ENCODE measurements at places on chromosomes 16 and 17. TPM values are rescaled to one million over a fixed set of nuclear protein-coding genes. Genes with fewer than 3 reads are reported as not detected.

KRT9 gene
- not detected for total RNA-seq

PIGQ gene
- total RNA-seq, result 68.9 TPM

CLEC3A gene
- total RNA-seq, result not detected

RAMP2 gene
- 127 TPM for total RNA-seq

ALOX15B gene
- 53.5 TPM for total RNA-seq

ZNF768 gene
- total RNA-seq, result 24.9 TPM

FBXL16 gene
- 11.0 TPM for total RNA-seq

CES1 gene
- total RNA-seq, result 323 TPM

DNA sequence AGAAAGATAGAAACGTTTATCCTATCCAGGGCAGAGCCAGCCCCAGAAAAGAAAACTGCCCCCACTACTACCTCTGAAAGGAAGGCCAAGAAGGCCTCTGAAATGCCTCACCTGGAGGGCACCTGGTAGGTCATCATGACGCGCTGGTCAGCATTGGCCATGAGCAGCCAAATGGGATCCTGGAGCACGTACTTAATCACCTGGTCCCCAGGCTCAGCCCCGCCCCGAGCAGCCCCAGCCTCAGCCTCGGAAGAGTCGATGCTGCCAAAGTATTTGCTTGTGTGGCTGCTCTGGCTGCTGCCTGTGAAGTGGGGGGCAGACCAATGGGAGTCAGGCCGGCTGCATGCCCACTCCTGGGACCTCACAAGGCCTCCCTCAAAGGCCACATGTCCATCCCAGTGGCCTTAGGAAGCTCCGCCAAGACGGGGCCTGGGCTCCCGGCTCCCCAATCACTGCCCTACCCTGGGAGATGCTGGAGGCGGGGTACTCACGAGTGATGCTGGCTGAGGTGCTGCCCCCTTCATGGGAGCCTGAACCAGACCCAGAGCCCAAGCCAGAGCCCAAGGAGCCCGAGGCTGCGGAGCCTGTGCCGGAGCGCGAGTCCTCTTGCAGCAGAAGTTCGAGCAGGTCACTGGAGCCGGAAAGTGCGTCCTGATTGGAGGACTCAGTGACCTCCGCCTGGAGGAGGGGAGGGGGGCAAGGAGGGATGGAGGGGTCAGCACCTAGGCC lies 9.9 kb downstream of the PER1 start:
- DNase-seq, result peak; percentile 46

DNA sequence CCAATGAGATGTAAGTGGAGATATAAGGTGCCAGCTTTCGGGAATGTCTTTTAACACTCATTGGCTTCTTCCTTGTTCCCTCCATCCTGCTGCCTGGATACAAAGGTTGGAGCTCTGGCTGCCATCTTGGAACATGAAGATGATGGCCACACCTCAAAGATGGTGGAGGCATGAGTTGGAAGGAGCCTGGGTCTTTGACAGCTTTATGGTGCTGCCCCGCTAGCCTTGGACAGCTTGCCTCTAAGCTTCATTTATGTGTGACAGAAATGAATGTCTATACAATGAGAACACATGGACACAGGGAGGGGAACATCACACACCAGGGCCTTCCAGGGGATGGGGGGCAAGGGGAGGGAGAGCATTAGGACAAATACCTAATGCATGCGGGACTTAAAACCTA lies 13.6 kb downstream of the GP2 start:
- no peak for DNase-seq

DNA sequence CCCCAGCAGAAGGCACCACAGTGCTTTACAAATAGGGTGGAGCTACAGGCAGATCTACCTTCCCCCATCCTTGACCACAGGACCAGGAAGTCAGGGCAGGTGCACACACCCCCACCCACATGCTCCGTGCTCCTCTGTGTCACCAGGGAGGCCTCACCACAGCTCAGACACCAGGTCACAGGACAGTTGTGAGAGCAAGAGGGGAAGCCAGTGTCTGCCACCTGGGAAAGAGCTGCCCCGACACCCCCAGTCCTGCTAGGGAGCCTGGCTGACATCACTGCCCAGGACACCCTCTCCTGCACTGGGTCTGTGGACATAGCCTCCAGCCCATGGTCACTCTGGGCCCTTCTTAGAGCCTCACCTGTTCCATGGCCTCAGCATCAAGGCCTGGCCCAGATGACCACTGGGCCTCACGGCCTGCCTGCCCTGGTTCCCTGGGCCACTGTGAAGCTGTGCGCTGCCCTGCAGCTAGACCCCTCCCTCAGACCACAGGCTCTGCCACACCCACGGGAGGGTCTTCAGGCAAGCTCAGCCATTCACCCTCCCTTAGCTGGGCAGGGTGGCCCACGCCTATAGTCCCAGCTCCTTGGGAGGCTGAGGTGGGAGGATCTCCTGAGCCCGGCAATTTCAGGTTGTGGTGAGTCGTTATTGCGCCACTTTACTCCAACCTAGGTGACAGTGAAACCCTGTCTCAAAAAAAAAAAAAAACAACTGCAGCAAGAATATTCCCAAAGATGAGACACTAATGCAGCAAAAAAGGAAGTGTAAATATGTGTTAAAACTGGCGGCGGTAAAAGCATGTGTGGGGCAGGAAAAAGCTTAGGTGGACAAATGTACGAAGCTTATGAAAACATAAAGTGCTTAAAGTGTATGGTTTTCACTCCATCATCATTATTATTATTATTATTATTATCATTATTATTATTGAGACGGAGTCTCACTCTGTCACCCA lies 14.2 kb downstream of the POLR3K start:
- DNase-seq, result peak; percentile 62

DNA sequence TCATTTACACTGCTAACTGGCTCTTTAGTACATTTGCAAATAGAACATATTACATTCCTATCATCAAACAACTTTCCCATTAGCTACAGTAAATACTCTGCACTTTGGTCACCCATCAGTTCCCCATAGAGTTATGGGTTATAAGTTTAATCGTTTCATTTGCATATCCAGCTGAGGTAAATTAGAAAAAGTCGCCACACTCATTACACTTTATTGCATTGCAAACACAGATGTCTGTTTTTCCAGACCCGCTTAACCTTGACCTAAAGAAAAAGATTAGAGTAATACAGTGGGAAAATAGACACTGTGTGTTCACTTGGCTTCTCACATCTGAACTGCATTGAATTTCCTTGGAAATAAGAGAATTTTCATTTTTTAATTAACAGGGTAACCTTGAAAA lies 213.1 kb upstream of the PSMD7 start:
- no peak for DNase-seq

GRCh38 chr17:2911755-2912111 lies 115.5 kb downstream of the RAP1GAP2 start:
- DNase-seq, result no peak

DNA sequence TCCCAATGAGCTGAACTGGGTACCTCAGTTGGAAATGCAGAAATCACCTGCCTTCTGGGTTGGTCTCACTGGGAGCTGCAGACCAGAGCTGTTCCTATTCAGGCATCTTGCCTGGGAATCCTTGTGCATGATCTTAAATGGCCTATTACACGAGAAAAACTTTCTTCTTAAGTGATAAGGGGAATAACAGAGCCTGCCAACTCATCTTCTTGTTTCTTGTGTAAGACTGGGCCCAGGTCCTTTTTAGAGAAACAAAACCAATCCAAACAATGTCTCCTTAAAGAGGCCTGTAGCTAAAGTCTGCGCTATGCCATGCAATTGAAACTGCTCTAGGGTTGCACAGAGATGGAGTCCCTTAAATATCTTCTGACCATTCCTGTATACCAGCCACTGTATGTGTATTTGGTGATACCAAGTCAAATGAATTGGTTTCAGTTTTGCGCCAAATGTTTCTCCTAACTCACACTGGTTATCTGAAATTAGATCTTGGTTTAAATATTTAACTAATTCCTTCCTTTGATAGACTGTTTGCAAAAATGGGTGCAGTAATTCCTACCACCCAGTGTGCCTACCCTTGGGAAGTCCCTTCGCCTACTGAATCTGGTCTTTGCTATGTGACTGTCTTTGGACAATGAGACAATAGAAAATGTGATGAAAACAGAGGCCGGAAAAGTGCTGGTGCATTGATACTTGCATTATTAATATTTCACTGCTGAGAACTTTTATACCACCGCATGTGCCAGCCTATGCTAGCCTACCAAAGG lies 6.5 kb upstream of the CCL23 start:
- DNase-seq, result no peak

DNA sequence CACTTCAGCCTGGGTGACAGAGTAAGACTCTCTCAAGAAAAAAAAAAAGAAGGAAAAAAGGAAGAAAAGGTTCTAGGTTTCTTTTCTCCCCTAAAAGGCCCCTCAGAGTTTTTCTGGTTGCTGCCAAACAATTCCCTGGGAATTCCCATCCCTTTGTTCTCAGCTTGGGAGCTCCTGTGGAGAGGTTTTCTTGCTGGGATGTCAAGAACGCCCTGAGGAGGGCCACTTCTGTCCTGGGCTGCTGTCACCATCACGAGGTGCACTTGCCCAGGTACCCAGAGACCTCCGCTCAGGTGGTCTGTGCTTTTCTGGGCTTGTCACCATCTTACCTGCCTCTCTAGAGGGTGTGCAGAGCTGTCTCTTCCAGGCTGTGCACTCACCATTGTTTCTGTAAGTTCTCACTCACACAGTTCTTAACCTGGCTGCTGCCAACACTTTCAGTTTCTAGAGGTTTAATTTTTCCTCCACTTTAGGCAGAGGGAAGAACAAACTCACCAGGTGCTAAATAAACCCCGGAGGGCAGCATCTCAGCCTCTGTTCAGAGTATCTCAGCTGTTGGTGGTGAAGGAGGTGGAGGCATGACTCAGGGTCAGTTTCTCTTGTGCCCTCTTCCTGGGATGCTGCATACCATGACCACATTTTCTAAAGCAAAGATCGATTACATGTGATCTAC lies 2.4 kb upstream of the COX6A2 start:
- no peak for DNase-seq

- DNase-seq, result peak; percentile 90
Observed at GRCh38 chr17:56908001-56908542, 5.8 kb downstream of the TRIM25 start.

DNA sequence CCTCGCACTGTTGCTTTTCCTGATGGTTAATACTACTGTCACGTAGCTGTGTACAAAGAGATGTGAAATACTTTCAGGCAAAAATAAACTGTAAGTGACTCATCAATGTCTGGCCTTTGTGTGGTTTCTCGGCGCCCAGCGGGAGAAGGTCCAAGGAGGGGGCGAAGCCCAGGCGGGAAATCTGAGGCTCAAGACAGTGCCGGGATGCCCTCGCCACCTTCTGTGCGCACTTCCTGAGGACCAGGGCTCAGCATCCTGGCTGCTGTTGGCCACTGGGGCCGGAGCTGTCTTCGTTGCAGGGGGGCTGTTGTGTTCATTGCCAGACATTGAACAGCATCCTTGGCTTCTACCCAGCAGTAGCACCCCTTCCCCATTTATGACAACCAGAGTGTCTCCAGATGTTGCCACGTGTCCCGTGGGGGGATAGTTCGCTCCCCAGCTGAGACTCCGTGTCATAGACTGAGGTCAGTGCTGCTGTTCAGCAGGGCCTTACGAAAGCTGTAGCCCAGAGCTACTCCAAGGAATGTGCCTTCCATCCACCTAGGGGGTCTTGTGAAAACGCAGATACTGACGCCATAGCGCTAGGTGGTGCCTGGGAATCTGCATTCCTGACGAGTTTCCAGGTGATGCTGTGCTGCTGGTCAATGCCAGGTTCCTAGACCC lies 67.3 kb upstream of the PLCG2 start:
- DNase-seq, result no peak

DNA sequence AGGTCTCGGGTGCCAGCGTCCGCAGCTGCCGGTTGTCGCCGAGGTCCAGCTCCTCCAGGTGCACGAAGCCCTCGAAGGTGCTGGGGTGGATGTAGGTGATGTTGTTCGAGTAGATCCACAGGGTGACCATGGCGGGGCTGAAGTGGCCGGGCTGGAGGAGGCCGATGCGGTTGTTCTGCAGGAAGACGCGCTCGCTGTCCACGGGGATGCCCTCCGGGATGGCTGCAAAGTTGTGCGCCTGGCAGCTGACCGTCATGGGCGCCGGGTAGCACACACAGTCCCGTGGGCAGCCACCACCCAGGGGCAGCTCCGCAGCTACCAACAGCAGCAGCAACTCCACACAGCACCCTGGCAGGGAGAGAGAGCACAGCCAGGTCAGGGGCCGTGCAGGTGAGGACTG lies 87.7 kb downstream of the RTN4RL1 start:
- no peak for DNase-seq

DNA sequence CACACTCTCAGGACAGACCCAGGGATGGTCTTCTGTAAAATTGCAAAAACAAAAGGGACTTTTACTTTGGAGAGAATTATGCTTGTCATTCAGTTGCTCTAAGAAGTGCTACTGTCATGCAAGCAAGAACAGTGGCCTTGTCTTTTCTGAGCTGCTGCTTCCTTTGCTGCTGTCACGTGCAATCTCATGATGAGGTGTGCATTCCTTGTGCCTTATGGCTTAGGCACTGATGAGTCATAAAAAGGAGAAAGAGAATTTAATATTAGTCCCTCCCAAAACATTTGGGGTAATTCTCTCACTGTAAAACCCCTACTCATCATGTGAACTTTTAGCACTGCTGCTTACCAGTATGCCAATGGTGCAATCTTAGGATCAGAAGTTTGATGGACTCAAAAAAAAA lies 2051.3 kb downstream of the TP53TG3F start:
- no peak for DNase-seq

GRCh38 chr16:67936880-67937605 lies 393 bp upstream of the PSMB10 start:
- DNase-seq, result no peak

GRCh38 chr16:1290063-1290501 lies 19.4 kb upstream of the UBE2I start:
- DNase-seq, result no peak

DNA sequence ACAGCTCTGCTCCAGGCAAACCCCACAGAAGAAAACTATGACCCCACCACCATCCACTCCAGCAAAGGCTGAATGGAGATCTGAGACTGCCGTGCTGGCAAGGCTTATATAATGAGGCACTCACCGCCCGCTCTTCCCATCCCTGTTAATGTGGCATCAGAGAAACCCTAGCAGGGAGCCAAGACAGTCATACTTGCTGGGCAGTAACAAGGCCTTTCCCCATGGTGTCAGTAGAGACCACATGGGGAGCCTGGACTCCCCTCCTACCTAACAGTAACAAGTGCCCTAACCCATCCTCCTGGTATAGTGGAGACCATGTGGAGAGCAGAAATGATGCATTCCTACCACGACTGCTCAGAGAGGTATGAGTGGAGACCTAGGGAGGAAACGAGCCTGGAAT lies 235.2 kb downstream of the C16orf78 start:
- DNase-seq, result no peak

GRCh38 chr16:75044800-75045361 lies 46.1 kb downstream of the ZNRF1 start:
- peak; percentile 70 for DNase-seq

- no peak for DNase-seq
Observed at GRCh38 chr16:60329108-60329507, 1595.0 kb upstream of the GOT2 start.
